ENCODE measurements at places on chromosomes 1 and 21.

- DNase-seq = no peak
Measured at GRCh38 chr21:45257673-45258341, 29.9 kb downstream of the POFUT2 start.

- DNase-seq = peak; percentile 71
Measured at GRCh38 chr1:201450721-201451291, 18.2 kb downstream of the PHLDA3 start.

GRCh38 chr1:206081856-206082255 lies 28.9 kb downstream of the RHEX start:
- DNase-seq = no peak

GRCh38 chr1:151711951-151712350 lies 4.7 kb downstream of the CELF3 start:
- no peak for DNase-seq

GRCh38 chr1:175191659-175192058 lies 917 bp downstream of the KIAA0040 start:
- no peak for DNase-seq

DNA sequence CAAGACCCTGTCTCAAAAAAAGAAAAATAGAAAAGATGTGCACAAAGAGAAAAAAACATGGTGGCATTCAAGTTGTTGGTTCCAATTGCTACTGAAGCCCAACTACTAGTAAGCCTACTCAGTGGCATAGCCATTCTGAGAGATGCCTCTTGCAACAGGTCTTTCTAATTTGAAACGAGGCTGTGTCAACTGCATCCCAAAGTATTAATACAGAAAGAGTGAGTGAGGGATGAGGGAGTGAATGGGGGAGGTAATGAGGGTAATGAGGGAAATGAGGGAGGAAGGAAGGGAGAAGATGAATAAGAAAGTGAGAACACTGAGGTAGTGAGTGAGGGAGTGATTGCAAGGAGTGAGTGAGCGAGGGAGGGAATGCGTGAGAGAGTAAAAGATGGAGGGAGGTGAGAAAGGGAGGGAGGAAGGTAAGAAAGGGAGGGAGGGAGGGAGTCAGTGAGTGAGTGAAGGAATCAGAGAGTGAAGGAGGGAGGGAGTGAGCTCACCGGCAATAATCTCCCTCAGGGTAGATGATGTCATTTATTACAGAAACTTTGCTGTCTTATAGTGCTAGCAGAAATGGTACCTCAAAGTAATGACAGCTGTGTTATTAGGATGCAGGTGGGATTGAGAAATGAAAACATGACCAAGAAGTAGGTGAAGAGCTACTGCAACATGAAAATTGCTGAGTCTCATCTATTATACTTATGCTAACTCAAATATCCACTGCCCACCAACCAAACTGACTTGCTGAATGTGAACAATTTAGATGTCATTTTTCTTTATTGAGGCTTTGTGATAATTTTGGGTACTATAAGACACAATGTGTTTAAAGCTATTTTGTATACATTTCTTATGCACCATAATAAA lies 75.6 kb upstream of the ADAM30 start:
- no peak for DNase-seq

- DNase-seq = no peak
Measured at GRCh38 chr21:46129846-46130651, 25.3 kb downstream of the FTCD start.

- peak; percentile 72 for DNase-seq
Measured at GRCh38 chr1:16009030-16009460, 5.0 kb downstream of the SRARP start.
